CD4-positive, alpha-beta T cell treated with Interleukin-17A for 1 hour (primary cell): ENCODE measurements at places on chromosomes 7 and 10.

DNA sequence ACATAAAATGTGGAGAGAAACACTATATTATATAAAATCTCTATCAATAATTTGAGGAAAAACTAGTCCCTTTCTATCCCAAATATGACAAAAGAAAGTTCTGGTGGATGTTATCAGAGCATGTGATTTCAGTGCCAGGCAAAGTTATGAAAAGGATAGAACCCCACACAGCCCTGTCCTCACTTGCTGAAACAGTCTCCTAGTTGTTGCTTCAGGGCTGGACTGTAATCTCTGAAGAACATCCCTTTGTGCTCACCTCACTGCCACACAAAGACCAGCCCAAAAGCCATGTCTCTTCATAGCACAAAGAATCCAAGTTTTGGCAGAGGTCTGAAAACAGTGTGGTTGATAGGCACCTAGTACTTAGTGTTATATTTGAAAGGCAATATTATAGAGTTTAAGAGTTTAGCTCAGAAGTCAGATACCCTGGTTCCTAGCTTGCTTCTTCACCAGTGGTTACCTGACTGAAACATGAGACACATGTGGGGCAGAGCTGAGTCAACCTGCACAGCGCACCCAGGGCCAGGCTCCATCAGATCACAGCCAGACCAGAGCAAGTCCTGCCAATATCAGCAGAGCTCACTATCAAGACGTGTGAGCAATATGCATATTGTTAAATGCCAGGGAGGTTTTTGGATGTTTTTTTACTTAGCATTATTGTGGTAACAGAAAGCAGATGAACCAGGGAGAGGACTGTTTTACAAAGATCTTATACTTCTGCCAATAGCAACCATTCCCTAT lies 25.0 kb downstream of the CYP3A7 start:
- DNase-seq: no peak

DNA sequence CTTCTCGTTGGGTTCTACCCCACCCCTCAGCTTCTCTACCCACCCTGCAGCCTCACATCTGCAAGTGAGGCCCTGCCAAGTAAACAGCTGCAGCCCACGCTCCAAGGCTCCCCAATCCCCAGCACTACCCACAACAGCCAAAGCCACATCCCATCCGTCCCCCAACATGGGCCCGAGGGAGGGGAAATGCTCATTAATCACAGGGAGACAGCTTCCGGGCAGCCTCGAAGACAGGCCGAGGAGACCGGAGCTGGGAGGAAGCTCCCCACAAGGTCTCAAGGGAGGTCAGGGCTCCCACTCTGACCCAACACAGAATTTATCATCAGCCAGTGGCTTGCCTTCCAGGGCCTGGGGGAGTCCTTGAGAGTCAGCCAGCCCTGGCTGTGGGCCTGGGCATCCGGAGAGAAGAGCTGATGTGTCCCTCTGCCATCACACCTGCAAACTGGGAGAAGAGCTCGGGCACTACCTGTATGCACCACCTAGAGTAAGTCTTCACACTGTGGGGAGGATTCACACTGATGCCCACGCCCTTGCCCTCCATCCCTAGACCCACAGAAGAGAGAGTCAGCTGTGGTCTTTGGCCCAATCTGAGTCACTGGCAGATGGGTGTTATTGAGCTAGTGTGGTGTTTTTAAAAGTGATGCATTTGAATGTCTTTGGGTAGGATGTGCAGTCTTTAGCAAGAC lies 115.5 kb upstream of the ZMIZ1 start:
- no peak for DNase-seq

- no peak for DNase-seq
Measured at GRCh38 chr10:51433949-51434475, 265.4 kb downstream of the CSTF2T start.

GRCh38 chr10:86105640-86106039 lies 261.0 kb downstream of the GRID1 start:
- no peak for DNase-seq

DNA sequence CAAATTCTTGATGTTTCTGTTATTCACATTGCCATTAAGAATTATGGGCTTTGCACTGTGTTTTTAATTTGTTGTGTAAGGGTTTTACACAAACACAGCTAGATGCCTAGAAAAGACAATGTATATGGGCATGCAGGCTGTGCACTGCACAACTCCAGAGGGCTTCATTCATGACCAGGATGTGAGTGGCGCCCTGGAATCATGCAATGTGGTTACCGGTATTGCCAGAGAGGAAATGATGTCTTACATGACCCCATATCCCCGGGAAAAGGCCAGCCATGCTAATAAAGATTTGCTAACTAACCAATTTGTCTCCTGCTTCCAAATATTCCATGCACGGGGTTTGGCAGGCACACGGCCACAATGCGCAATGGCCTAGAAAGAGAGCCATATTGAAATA lies 16.9 kb downstream of the KCNMA1 start:
- no peak for DNase-seq

DNA sequence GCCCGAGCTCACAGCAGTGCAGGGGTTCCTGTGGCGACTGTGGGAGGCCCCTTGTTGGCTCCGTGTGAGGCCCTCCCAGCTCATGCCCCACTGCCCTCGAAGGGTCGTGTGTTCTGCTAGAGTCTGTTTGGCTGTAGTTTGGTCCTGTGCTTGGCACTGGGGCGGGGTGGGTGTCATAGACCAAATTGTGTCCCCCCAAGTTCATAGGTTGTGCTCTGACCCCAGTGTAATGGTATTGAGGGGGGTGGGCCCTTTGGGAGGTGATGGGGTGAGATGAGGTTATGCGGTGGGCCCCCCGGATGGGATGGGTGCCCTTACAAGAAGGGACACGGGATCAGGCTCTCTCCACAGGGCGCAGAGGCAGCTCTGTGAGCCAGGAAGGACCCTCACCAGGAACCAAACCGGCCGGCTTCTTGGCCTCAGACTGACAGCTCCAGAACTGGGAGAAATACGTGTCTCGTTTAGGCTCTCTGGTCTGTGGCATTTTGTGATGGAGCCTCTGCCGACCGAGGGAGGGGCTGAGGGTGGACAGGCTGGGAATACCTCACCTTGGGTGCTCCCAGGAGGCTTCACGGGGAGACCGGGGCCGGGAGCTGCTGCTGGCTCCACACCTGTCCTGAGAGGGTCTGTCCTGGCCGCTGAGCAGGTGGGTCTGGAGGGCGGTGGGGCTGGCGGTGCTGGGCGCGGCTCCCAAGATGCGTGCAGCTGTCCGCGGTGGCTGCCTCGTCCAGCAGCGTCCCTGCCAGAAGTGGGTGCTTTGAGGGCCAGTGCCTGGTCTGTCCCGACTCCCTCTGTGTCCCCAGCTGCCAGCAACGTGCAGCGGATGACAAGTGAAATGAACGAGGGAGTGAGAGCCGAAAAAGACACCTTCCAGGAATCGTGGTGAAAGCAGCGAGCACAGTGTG lies 89.4 kb downstream of the INPP5A start:
- no peak for DNase-seq

- no peak for DNase-seq
Measured at GRCh38 chr10:126538439-126539135, 131.9 kb downstream of the C10orf90 start.

GRCh38 chr7:12178317-12178716 lies 32.8 kb upstream of the TMEM106B start:
- no peak for DNase-seq

- no peak for DNase-seq
Measured at GRCh38 chr10:71837098-71837827, 13.8 kb downstream of the PSAP start.

DNA sequence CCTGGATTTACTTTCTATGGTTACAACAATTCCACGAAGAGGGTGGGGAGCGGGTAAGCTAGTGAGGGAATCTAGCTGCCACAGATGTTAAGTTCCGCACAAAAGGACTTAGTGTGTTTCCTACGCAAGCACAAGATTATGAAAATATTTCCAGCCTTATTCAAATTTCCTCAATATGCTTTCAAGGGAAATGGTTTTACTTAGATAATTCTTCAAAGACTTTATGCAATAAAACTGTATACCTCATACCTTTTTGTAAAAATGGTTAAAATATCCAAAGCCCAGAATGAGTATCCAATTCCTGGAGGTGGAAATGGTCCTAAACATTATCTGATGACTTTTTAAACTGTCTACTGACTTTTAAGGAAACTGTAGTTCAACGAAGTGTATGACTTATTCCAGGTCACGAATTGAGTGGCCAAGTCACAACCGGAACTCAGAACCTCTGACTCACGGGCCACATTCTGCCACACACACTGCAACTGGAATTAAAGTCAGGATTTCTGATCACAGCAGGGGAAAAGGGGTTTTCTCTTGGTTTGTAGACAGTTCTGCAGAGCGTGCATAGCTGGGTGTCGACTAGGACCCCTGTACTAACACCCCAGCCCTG lies 20.2 kb upstream of the INSIG1 start:
- DNase-seq: no peak

- DNase-seq: no peak
Measured at GRCh38 chr7:29163854-29164253, 17.5 kb upstream of the CPVL start.

- DNase-seq: no peak
Measured at GRCh38 chr10:125035136-125035535, 93.2 kb downstream of the ZRANB1 start.
